HTR-8/SVneo (cell line): ENCODE measurements at places on chromosomes 2 and 18.

DNA sequence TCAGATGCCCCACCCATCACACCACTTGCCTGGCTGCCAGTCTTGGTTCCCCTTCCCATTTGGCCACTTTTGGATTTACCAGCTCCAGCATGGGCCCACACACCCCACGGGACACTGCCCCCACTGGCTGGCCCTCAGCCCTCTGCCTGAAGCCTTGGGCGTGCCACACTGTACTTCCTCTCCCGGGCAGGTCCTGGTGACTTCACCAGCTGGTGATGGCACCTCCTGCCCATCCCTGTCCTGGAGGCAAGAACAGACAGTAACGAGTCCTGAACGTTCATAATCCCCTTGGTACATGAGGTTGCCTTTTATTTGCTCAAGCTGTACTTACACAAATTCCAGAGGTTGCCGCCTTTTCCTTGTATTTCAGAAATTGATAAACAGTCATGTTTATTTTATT lies 81.1 kb downstream of the TMEM17 start:
- DNase-seq = no peak

- no peak for DNase-seq
Observed at GRCh38 chr2:33038230-33038629, 91.5 kb downstream of the LTBP1 start.

GRCh38 chr2:205605638-205606304 lies 76.5 kb upstream of the NRP2 start:
- DNase-seq = no peak

- DNase-seq = no peak
Observed at GRCh38 chr18:62080172-62080900, 106.5 kb downstream of the PIGN start.
